ENCODE measurements at places on chromosomes 2 and 18.

DNA sequence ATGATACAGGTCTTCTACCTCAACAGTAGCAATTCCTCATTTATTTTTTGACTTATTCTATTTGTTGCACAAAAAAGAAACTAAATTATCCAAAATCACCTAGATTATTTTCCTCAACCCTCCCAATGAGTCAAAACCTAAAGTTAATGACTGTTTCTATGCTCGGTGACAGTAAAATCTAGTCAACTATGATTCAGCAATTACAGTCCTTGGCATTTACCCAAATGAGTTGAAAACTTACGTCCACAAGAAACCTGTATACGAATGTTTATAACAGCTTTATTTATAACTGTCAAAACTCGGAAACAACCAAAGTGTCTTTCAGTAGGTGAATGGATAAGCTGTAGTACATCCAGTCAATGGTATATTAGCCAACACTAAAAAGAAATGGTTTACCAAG lies 439.3 kb downstream of the CBLN2 start:
- no peak for DNase-seq

DNA sequence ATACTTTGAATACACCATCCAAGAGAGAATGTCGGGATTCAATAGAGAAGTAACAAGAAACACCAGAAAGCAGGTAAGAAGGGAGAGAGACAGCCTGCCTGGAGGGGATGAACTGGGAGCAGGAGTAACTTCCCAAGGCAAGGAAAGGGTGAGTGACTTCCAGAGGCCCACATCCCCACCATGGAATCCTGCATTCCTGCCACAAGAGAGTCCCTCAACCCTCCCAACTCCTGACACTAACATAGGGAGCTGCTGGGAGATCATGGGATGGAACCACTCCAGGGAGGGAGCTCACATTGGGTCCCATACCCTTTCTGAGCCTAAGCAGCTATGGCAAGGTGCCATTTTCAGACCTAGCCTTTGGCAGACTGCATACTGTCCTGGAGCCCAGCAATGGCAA lies 5.5 kb upstream of the TMEM163 start:
- no peak for DNase-seq

GRCh38 chr2:174892546-174892945 lies 112.6 kb downstream of the CHN1 start:
- no peak for DNase-seq

- no peak for DNase-seq
Measured at GRCh38 chr2:57908736-57909161, 137.9 kb upstream of the VRK2 start.

DNA sequence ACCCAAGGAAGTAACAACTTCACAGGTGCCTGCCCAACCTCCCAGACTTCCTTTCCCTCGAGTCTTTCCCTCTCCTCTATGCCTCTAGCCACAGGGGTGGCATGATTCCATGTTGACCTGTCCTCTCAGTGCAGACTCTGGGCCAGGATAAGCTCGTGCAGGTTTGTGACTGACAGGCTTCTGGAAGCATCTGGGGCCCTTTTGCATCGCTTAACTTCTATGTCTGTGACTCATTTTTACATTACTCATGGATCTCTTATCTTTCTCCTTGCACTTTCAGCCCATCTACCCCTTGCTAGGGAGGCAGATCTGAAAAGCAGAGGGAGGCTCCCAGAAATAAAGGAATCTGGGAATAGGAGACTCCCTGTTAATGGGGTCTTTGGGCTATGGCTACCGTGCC lies 98.5 kb upstream of the RIOK3 start:
- no peak for DNase-seq

- no peak for DNase-seq
Measured at GRCh38 chr18:10526561-10526949, 728 bp downstream of the NAPG start.

DNA sequence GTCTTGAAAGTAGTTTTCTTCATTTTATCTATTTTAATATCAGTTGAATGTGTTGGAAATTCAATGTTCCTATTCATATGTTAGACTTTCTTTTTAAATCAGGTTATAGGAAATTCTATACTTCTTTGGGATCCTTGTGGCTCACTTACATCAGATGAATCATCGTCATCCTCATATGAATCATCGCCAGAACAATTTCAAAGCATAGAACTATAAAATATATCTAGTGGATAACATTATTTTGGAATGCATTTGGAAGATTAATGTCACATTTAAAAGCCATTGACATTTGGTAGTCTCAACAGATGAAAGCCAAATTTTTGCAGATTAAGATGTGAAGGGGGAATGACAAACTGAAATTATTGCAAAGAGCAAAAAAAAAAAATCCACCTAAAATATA lies 94.1 kb downstream of the FAM161A start:
- no peak for DNase-seq

DNA sequence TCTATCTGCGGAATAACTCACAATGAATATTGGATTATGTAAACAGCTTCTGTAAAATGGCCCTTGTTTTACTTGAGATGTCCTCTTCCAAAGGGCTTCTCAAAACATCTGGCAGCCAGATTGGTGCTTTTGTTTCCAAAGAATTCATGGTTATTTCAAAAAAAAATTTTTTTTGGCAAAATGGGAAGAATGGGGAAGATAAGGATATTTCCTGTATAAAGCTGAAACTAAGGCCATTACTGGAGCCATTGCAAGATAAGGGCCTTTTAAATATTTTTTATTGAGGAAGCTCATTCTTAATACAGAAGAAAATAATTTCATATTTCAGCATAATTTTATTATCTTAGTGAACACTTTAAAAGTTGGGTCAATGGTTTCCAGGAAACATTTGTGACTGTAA lies 259.1 kb downstream of the GALNT13 start:
- DNase-seq, result no peak

GRCh38 chr2:178796079-178796677 lies 11.0 kb downstream of the TTN start:
- DNase-seq, result no peak

DNA sequence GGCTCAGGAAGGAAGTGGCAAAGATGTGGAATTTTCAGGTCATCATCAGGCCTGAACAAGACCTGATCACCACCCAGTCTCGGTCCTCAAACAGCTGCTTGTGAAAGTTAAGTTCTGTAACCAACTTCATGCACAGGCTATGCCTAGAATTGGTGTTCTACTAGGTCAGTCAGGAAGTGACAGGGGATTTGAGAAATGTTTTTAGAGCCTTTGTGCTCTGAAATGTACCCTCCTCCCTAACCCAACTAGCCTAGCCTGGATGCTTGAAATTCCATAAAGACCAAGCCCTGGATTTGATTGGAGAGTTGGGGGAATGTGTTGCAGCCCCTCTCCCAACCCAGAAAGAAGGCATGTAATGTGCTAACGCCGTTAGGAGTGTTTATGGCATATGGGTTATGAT lies 63.3 kb downstream of the TGOLN2 start:
- no peak for DNase-seq

DNA sequence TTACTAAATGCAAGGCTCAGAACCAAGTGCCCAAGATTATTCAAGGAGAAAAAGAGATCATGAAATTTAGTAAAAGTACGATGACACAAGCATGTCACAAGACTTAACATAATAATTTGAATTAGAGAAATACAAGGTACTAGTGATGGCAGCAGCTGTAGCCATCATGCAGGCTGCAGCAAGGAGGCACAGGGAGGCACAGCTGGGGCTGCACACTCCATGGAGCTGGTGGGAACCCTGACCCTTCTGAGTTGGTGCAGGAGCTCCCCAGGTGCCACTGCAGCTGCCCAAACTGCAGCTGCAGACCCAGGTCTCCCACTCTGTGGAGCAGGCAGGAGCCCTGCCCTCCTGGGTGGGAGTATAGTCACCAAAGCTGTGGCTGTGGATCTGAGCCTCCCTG lies 46.0 kb downstream of the COL3A1 start:
- no peak for DNase-seq

GRCh38 chr2:45826884-45827635 lies 175.6 kb downstream of the PRKCE start:
- no peak for DNase-seq

DNA sequence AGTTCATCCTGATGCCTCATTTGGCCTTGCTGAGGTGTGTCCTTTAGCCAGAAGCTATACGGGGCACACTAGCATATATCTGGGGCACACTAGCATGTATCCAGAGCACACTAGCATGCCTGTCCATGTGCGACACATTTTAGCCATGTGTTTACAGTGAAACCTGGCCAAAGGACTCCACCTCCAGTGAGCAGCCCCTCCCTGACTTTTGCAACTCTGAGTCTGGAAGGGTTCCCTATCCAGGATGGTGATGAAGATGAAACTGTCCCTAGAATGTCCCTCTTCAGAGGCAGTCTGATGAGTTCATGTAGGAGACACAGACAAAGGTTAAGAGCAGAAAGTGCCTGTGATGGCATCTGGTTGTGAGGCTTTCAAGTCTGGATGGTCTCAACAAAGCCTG lies 61.4 kb upstream of the LGALSL start:
- DNase-seq, result no peak

DNA sequence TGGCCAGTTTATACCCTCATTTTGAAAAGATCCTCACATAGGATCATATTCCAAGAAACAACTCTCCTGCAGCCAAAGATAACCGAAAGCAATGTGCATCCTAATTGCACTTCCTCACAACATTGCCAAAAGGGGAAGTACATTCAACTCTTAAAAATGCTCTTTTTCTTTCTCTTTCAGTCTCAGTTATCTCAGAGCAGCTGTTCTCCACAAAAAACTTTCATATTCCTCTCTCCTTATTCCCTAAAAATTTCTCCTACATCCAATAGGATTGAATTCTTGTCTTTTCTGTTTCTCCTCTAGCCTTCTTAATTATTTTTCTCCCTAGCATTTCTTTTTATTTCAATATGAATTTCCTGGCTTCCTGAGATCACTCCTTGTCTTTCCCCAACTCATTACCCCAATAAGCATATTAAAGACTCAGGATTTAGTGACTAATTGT lies 7.4 kb upstream of the VRK2 start:
- DNase-seq, result no peak

DNA sequence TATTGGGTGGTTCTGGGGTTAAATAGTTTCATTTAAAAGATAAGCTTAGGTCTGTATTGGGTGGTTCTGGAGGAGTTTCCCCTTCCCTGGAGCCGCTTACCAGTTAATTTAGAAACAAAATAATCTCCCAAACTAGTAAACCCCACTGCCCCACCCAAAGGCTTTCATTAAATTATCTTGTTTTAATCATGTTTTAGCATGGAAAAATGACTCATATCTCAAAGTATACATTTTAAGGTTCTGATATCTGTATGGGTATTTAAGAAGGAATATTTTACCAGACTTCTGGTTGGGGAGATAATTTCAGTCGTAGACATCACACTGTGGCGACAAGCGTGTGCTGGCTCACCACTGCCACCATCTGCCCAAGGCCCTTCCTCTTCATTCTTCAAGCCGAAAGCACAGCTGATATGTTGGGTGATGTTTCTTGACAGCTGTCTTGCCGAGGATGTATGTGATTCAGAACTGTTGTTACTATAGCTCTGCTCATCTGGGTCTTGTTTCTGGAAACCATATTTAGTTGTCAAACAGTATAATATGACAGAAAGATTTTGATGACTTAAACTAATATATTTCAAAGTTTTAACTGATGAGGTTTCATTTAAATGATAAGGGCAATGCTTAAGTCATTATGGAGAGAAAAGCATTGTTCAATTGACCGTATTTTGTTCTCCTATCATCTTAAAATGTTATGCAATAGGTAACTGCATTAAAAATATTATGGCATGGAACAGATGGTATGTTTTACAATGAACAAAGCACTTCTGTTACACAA lies 5.1 kb downstream of the FIGLA start:
- no peak for DNase-seq

DNA sequence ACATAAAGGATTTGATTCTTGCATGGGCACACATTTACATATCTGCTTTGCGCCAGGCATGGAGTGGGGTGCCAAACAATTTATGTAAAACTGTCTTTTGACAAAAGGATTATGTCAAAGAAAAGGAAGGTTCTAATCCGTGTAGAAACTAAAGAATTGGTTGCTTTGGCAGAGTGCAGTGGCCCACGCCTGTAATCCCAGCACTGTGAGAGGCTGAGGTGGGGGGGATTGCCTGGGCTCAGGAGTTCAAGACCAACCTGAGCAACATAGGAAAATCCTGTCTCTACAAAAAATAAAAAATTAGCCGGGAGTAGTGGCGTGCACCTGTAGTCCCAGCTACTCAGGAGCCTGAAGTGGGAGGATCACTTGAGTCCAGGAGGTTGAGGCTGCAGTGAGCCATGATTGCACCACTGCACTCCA lies 1.1 kb upstream of the MTERF4 start:
- DNase-seq, result no peak

GRCh38 chr2:3446381-3446780 lies 66.9 kb downstream of the TRAPPC12 start:
- no peak for DNase-seq

DNA sequence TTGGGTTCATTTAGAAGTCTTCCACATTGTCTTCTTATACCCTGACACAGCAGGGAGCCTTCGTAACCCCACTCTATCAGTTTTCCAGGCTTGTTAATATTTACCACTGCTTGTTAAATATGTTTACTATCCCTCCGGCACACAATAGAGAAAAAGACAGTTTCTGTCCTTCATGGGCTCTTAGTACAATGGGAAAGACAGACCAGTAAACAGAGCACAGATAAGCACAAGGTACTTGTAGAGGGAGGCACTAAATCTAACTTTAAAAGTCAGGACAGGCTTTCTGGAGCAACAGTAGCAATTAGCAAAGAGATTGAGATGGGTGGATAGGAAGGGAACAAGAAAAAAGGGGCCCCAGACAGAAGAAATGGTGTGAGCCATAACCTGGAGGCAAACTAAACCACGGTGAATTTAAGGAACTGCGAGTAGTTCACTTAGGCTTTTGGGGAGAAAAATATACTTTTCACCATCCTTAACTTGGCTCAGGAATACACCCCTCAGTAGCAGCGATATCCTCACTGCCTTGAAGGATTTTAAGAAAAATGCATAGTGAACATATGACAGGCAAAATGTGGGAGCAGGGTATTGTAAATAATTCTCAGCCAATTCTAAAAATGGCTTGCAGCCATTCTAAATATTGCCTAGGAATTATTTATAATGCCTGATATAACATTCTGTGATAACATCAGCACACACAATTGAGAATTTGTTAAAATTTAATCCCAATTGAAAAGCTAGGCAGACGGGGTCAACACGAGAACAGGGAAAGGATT lies 383.7 kb downstream of the CDH2 start:
- no peak for DNase-seq

GRCh38 chr2:234363011-234363487 lies 133.8 kb downstream of the ARL4C start:
- no peak for DNase-seq

GRCh38 chr2:15957881-15958713 lies 17.7 kb downstream of the MYCN start:
- no peak for DNase-seq

DNA sequence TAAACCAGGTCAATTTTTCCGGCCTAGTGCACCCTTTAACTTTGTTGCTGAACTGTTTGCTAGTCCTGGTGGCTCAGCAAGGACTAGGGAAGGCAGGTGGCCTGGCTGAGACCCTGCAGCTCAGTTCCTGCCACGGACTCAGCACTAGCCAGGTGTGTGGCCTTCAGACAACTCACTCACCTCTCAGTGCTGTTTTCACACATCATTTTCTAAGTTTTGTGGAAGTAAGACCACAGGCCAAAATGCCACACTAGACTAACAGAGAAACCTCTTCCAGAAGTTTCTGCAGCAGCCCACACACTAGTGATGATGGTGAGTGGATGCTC lies 65.9 kb upstream of the SLC1A4 start:
- no peak for DNase-seq

Measured in suprapubic skin (tissue), 4 donors.